ENCODE measurements at places on chromosomes 12 and 14.

DNA sequence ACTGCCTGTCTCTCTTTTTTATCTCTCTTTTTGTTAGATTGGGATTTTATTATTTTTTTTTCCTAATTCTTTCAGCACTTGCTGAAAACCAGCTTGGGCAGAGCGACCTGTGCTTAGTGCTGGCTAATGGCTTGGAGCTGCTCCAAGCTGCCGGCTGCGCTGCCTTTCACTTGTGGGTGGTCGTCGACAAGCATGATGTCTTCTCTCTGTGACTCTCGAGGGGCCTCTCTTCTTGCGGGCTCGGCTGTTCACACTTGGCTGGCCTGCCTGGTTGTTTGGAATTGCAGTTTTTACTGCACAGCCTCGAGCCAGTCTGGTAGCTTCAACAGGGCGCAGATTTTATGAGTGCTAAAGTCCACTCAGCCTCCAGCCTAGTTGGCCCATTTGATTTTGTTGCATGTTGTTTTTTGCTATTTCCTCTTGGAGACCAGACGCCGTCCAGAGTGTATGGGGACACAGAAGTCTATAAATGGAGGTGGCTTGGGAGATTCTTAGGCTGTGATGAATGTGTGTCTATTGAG, 18.6 kb downstream of the TPCN1 start:
- DNase-seq = no peak

- DNase-seq = no peak
Measured at GRCh38 chr14:26993556-26993955, 395.7 kb upstream of the NOVA1 start.

DNA sequence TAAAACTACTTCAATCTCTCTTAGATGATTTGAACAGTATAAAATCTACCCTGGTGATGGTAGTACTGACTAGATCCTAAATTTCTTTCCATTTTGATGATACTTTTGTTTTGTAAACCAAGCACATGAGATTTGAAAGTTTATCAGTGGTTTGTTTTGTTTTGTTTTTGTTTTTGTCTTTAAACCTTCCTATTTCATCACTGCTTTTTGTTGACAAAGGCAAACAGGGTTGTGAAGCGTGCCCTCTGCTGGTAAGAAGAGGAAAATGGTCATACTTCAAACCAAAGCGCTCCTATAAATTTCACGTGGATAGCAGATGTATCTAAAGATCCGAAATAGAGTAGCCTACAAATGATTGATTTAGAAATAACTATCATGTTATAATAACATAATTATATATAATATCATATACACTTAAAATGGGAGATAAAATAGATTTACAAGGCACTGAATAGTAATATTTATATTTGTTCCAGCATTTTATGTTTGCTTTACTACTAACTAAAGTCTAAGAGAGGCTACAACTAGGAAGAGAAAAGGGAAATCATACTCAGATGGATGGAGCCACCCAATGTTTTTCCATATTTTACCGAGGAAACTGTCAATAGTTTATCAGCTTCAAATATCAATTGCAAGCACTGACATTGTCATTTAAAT, 254.0 kb upstream of the USP15 start:
- no peak for DNase-seq

DNA sequence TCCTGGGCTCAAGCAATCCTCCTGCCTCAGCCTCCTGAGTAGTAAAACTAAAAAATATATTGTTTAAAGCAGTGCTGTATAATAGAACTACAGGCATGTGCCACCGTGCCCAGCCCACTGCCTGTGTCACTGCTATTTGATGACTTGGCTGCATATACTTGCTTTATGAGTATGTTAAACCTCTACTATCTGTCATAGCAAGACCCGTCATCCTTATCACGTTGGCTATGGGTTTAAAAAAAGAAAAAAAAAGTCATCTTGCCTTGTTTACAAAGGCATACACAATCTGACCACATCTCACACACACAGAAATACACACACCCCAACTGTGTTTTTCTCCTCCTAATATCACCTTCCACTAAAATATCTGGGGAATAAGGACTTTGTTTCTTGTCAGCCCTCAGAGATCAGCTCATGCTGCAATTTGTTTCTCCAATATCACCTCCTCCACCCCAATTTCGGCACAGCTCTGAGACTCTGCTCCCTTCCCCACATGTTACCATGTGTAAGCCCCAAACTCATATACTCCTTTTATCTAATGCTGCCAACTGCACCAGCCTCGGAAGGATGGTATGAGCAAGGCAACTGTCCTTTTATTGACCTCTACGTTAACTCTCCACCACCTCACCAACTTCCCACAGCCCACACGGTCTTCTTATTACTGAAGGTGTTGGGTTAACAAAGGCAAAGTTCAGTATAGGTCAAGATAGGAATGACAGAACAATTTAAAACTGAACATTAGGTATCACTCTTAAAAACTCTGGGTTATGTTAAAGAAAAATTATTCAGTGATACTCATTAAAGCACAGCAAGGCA, 802 bp upstream of the TMPRSS12 start:
- DNase-seq = no peak

DNA sequence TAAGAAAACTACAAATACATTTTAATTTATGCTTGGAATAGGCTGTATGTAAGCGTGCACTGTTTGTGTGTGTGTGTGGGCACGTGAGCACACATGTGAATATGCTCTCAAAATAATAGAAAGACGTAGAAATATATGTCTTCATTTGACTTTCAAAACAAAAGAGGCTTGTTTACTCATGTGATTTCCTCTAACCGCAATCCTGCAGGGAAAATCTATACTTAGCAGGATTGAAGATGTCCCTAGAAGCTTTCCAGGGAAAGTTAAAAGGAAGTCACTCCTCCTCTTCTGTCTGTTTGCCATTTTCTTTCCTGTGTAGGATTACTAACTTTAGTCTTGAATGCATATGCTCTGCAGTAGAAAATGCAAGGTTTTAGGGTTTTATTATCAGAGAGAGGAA, 404.7 kb downstream of the MDGA2 start:
- no peak for DNase-seq

DNA sequence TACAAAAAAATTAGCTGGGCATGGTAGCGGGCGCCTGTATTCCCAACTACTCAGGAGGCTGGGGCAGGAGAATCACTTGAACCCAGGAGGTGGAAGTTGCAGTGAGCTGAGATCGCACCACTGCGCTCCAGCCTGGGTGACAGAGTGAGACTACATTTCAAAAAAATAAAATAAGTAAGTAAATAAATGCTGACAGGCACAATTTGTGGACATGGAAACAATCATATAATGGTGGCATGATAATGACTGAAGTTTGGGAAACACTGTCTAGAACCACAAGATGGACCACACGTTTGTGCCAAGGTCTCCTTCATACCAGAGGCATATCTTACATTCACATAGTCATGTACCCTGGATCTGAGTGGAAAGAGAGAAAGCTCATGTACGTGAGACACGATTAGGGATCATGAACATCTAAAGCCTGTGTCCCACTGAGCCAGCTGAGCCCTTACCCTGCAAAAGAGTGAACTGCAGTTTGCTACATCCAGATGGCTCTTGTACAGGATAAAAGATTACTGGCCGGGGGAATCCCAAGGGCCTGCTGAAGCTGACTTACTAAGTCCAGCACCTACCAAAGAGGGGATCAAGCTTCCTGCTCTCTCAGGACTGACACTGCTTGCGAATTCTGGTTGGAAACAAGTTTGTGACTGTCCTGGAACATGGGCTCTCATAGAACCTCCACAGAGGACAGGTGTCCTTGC, 62.9 kb downstream of the TRAFD1 start:
- DNase-seq = no peak

GRCh38 chr12:40775661-40776060, 83.4 kb downstream of the CNTN1 start:
- no peak for DNase-seq

DNA sequence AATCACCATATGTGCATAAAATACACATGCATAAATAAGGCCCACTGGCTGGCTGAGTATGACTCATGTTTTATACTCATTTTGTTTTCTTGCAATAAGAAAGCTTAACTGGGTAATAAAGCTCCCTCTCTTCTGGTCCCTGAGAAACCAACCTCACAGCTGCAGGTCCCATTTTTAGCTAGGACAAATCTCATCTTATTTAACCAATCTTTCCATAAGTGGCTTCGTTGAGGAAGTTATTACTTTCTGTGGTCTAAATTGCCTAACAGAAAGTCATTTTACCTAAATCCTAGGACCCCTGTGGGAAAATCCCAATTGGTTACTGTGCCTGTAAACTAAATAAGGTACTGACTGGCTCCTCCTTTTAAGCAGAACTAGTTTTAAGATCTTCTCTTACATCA, 232.8 kb upstream of the FBXO33 start:
- no peak for DNase-seq

- DNase-seq = peak; percentile 47
Measured at GRCh38 chr14:52314595-52315354, 663 bp downstream of the PTGER2 start.

GRCh38 chr14:73743431-73743931, 29.3 kb upstream of the PNMA1 start:
- DNase-seq = peak; percentile 53

- peak; percentile 46 for DNase-seq
Measured at GRCh38 chr14:101854366-101854765, 92.9 kb downstream of the PPP2R5C start.

- no peak for DNase-seq
Measured at GRCh38 chr14:72801836-72802587, 91.9 kb downstream of the DPF3 start.

GRCh38 chr14:51806026-51807023, 54.1 kb upstream of the GNG2 start:
- DNase-seq = no peak
